ENCODE measurements at places on chromosomes 2 and 18. TPM values are rescaled to one million over a fixed set of nuclear protein-coding genes. Genes with fewer than 3 reads are reported as not detected.

Gene ARHGAP15
- total RNA-seq: not detected

Gene TUBA3D
- not detected for total RNA-seq

Gene SFTPB
- total RNA-seq: not detected

Gene APCDD1
- 24.8 TPM for total RNA-seq

Gene DHRS9
- total RNA-seq: not detected

Gene STEAP3
- total RNA-seq: 28.8 TPM

Gene TEX44
- not detected for total RNA-seq

Gene ELOA2
- total RNA-seq: not detected

Gene CD226
- total RNA-seq: 0.67 TPM

Gene UBE2F
- 69.3 TPM for total RNA-seq

Gene FER1L5
- 0.17 TPM for total RNA-seq

Gene NTSR2
- total RNA-seq: not detected

Gene RTP5
- not detected for total RNA-seq

Gene REG3G
- total RNA-seq: not detected

Gene KIAA1328
- 9.0 TPM for total RNA-seq

Gene NRP2
- 32.3 TPM for total RNA-seq

Gene ANO7
- 2.5 TPM for total RNA-seq

Gene MAB21L4
- total RNA-seq: 0.14 TPM

Gene MAIP1
- 23.2 TPM for total RNA-seq

Gene KCNG2
- total RNA-seq: not detected

Gene TUBB8B
- total RNA-seq: not detected

Gene CFC1
- not detected for total RNA-seq

Gene KIF1A
- total RNA-seq: not detected

Gene SLC30A3
- total RNA-seq: 0.17 TPM

Gene USP40
- 64.3 TPM for total RNA-seq

Gene CFAP221
- not detected for total RNA-seq
